Posterior cingulate gyrus (tissue), 11 donors: ENCODE measurements at places on chromosomes 7 and 10.
A peak's percentile ranks its signal among the peaks of the same experiment; 100 is the strongest.

DNA sequence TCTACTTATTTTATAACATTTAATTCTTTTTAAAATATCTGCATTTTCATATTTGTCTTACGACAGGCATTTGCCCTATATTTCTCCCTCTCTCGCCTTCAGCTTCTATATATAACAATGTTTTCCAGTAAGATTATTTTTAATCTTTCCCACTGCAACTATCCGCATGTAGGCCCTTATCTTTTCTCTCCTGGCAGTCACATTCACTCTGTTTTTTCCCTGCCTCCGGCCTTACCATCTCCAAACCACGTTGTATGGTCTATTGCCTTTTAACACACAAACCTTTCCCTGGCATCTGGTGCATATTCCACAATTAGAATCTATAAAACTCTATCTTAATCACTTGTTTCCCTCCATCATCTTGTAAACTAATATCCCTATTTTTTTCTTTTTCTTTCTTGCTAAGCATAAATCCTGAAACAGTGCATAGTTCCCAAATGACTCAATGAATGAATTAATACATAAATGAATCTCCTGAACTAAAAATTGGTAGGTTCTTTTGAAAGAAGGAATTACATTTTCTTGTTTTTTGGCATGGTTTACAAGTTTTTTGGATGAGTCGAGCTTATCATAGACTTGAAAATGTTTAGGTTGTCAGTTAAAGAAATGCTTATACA is 173.2 kb downstream of the SEMA3A start:
- DNase-seq: no peak

- no peak for DNase-seq
Observed at GRCh38 chr7:1973321-1974251, 259.2 kb downstream of the MAD1L1 start.

DNA sequence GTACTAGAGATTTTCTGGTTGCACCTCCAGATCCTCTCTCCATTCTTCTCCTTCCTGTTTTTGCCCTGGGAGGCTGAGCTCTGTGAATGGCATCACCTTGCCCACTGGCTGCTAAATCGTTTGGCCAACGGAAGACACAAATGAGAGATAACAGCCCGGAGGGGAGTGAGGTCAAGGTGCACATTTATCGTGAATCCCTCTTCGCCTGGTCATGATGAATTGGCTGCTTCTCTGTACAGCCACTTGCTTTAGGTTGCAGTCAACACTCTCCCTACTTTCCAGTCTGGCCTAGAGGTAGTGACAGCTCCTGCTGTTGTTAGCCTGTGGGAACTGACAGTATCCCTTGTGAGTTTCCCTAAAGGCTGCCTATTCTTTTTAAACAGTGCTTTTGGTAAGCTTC is 85.4 kb upstream of the CHCHD3 start:
- no peak for DNase-seq

DNA sequence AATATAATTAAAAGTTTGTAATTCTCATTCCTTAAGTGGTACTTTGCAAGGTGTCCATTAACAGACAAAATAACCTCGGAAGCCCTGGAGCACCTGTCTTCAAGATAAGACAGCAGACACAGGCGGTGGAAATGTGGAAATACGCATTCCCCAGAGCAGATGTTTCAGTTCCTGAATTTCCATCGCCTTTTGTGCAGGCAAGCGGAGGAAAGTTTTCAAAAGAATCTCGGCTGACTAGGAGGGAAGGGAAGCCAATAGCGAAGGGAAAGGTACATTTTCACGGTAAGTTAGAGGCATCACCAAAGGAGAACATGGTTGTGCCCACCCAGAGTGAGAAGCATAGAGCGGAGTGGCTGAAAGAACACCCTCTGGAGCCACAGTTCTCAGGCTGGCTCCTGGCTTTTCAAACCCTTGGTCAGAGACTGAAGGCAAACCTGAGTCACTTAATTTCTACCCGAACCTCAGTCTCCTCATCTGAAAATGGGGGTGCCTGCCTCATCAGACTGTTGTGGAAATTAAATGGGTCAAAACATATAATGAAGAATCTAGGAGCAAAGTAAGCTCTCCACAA is 13.6 kb downstream of the CPA1 start:
- no peak for DNase-seq

DNA sequence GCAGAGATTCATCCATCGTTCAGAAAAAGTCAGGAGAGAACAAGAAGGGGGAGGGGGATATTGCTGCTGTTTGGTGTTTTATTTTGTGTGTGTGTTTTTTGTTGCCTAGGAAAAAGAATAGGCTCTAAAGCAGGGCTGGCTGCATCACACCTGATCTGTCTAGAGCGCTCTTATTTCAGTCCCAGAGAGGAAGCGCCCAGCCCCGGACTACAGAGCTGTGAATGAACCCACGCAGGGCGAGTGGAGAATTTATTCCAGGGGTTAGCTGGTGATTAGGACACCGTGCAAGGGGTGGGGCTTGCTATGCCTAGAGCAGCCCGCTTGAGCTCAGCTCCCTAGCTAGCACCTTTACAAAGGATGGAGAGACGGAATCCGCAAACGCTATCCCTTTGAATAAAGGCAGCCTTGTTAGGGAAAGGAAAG is 621 bp upstream of the FAM13C start:
- DNase-seq: peak; percentile 27

DNA sequence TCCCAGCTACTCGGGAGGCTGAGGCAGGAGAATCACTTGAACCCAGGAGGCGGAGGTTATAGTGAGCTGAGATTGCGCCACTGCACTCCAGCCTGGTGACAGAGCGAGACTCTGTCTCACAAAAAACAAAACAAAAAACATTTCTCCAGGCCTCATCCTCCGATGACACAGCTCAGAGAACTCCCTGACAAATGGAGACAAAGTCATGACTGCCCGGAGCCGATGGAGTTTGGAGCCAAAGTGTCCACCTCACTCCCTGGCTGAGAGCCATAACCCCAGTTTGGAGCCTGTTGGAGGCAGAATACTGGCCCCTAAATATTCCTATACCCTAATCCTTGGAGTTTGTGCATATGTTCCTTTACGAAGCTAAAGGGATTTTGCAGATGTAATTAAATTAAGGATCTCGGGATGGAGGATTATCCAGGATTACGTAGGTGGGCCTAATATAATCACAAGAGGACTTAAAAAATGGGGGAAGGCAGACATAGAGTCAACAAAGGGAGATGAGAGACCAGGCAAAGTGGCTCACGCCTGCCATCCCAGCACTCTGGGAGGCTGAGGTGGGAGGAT is 22.7 kb downstream of the SSC4D start:
- DNase-seq: no peak

DNA sequence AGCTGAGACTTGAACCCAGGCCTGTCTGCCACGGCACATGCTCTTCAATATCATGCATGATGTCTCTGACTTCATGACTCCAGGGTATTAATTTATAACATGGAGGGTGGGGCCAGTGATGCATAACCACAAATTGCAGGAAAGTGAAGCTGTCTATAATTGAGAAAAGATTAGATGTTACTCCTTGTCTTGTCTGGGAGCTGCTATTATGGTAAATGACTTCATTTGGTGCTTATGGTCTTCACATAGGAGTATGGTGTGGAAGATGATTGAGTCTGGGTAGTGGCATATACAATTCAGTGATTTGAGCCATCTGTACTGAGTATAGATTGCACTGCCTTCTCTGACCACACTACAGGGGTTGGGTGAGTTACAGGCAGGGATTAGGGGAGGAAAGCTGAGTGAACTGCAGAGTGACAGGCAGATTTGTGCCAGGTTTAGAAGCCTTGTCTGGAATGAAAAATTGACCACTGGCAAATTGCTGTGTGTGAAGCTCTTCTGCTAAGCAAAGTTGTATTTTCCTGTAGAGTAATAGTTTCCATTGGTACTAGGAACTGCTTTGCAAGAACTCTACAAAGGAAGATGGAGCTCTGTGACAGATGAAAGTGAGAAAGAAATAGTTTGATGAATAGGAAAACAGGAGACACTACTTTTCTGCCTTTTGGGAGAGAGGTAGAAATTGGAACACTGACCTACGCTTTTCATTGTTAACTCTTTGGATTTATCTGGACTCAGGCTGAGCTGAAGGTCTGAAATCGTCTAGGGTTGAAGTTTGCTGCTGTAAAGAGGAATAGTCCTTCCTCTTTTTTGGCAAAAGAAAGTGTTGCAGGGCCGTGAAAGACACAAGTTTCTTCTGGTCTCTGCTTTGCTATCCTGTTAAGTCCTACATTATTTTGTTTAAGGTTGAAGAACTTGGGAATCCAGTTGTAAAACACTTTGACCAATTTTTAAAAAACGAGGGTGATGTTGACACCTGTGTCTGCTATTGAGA is 2.7 kb downstream of the SND1 start:
- no peak for DNase-seq

DNA sequence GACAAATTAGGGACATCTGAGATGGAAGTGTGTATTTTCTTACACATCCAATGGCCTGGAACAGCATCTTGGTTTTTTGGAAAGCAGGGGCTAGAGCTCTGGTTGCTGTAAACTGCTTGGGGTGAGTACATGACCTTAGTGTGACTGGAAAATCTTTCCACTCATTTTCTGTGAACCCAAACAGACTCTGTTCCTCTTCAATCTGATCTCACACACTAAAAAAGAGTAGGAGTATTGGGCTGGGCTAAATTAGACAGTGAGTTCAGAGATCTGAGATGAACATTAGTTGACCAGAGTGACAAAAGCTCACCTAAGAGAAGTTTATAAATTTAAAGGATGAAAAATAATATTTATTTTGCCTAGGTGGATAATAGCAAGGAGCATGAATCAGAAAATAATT is 59.2 kb downstream of the OR13A1 start:
- DNase-seq: no peak

DNA sequence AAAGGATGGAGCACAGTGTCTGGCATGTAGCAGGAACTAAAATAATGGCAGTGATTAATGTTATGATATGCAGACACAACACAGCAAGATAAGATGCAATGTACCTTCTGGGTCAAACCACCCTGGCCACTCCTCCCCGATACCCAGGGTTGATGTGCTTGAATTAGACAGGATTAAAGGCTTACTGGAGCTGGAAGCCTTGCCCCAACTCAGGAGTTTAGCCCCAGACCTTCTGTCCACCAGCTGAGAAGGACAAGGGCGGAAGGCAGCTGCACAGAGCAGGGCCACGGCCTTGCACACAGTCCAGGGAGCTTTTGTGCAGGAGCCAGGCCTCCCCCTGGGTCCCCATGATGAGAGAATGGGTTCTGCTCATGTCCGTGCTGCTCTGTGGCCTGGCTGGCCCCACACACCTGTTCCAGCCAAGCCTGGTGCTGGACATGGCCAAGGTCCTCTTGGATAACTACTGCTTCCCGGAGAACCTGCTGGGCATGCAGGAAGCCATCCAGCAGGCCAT is at the start of gene RBP3:
Gene RBP3 (plus strand): TSS at position 226 of the 514 bp plus-strand sequence. CDS start 122 bp downstream, at position 348.
- no peak for DNase-seq

DNA sequence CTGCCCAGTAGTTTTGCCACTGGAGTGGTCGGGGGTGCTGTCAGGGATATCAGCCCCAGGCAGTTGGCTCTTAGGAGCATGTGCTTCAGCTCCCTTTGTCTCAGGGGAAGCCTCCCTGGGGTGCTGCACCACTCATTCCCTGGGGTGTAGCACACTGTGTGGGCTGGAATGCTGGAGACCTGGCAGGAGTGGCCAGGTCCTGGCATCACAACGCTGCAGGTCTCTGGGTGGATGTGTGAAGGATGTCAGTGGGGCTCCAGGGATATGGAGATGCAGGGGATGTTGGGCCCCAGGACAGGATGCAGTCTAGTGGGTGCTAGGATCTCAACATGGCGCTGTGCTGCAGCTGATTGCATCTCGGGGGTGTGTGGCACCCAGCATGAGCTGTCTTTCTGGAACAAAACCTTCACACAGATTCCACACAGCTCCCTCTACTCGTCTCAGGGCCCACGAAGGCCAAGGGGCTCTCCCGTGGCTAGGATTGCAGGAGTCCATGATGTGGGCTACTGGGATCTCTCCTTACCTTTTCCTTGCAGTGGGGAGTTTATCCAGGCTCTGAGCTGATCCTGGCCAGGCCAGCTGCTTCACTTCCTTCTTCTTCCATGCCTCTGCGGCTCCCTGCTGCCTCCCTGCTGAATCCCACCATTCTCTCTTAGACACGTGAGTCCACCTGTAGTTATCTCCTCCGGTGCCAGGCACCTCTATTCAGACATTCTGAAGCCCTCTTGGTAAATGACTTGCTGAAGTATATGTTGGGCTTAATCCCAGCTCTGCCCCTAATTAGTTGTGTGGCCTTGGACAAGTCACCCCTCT is 295.1 kb downstream of the RPS24 start:
- no peak for DNase-seq

GRCh38 chr7:42869131-42870020 is 42.5 kb downstream of the C7orf25 start:
- no peak for DNase-seq
